ENCODE measurements at places on chromosomes 2 and 18. TPM values are rescaled to one million over a fixed set of nuclear protein-coding genes. Genes with fewer than 3 reads are reported as not detected.

Gene TMEM182
- total RNA-seq = 75.4 TPM

Gene CERKL
- total RNA-seq = not detected

Gene FSIP2
- total RNA-seq = 0.28 TPM

Gene BMP10
- 5,642 TPM for total RNA-seq

Gene PLA2R1
- total RNA-seq = 2.8 TPM

Gene SERPINB4
- total RNA-seq = not detected

Gene CHN1
- total RNA-seq = 9.3 TPM

Gene DHRS9
- 31.4 TPM for total RNA-seq

Gene RGPD4
- total RNA-seq = 0.26 TPM

Gene ADAM23
- total RNA-seq = 7.6 TPM

Gene NCK2
- total RNA-seq = 31.7 TPM

Gene MAP3K20
- 223 TPM for total RNA-seq

DNA sequence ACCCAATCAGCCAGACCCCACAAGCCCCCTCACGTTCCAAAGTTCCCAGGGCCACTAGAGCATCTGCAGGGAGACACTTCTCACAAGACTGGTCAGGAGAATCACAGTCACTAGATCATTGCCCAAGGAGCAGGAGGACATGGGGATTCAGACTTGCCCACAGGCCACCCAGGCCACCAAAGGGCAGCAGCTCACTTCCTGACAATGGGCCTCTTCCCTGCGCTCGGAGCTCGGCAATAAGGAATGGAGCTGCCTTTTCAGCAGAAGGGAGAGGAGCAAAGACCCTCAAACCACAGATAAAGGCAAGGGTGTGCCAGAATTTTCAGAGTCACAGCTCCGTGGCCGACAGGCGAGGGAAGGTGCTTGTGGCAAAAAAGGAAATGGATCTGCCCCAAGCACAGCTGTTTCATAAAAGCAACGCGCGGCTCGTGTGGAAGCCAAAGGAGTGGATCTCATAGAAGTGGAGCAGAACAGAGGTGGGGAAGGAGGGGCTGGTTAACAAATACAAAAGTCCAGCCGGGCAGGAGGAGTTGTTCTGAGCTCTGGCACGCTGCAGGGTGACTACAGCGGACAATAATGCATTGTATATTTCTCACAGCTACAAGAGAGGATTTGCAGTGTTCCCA, 72.1 kb downstream of the EDAR start:
- peak; percentile 55 for DNase-seq

GRCh38 chr18:48074929-48075706, 144.7 kb upstream of the SMAD2 start:
- no peak for DNase-seq

GRCh38 chr18:49321797-49322461, 138.5 kb downstream of the DYM start:
- DNase-seq = no peak

DNA sequence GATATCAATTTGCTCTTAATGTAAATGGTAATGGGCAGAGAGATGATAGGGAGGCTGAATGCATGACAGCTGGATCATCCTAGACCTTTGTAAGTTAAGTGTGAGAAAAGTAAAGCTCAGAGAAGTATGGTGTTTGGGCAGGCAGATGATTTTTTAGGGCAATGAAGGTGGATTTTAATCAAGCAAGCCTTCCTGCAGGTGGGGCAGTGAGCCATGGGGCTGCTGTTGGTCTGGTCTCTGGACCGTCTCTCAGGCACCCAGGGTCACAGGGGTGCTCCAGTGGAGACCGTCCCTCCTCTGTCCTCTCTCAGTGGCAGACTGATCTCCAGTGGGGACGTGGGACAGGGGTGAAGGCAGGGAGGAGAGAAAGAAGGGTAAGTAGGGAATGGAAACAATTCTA, 69.8 kb upstream of the STK17B start:
- no peak for DNase-seq

GRCh38 chr2:13240789-13241487, 524.2 kb downstream of the TRIB2 start:
- DNase-seq = no peak

DNA sequence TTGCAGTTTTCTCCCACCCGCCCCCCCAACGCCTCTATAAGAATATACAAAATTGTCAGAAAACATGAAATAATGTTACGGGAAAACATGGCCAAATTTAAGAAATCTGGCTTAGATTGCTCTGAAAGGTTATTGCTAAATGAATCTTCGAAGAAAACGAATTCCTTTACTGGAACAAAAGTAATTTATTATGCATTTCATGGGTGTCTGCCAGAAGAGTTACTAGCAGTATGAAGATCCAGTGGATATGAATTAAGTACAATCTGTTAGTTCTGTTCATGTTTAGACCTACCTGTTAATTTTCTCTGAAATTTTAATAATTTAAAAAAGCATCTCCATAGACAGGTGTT, 21.9 kb downstream of the GATA6 start:
- no peak for DNase-seq

DNA sequence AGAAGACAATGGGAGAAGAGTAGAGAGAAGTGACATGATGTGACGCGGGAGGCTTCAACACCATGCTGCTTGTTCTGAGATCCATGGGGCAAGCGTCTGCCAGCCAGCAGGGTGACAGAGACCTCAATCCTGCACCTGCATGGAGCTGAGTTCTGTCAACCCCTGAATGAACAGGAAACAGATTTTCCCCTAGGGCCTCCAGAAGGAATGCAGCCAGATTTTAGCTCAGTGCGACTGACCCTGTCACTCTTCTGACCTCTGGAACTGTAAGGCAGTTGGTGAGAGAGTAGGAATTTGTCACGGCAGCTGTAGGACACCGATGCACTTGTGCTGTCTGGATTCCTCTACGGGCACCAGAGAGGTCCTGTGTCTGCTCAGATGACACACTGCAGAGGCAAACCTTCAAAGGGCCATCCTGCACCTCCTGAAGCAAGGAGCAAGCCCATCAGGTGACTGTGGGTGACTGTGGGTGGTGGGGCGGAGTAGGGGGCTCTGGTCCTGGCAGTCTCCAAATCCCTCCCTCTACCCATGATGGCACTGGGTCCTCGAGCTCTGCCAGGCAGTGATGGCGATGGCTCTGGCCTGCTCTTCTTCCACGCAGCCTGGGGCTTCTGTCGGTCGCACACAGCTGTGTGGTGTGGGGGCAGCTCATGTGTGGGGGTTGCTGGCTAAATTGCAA, 194.3 kb upstream of the TWIST2 start:
- peak; percentile 43 for DNase-seq

GRCh38 chr18:22223254-22223964, 54.0 kb downstream of the GATA6 start:
- peak; percentile 96 for DNase-seq

DNA sequence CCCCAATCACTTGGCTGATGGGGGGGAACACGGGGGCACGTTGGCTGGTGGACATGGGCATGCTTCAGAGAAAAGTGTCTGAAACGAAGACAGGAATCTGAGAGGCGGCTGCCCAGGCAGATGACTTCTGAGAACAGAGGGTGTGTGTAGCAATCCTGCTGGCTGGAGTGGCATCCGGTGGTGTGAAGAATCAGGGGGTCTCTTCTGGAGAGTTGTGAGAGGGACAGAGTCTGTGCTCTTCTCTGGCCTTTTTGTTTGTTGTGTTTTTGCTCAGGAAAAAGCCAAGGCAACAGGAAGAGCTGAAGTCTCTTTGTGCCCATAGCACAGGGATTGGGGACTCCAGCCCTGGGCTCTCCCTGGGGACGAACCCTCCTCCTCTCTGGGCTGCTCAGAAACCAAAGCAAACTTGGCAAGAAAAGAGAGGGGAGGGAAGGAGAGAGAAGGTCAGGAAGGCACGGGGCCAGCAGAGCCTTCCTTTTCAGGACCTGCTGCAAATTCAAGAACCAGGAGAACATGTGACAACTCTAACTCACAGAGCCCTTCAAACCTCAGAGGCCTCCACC, 97.0 kb upstream of the SMAD2 start:
- no peak for DNase-seq

DNA sequence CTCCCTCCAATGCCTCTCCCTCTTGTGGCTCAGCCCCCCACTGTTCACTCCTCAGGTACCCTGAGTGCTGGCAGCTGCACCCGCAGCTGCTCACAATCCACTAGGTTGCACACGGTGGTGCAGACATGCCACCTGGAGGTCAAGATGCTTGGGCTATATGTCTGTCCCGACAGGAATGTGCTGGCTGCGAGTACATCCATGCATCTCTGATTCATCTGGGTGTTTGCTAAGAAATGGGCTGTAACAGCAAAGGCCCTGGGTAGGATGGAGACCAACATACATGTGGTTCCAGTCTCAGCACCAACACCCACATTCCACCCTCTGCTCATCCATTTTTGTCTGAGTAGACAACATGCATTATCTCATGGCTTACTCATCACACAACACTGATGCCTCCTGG, 31.3 kb downstream of the ANKMY1 start:
- no peak for DNase-seq

GRCh38 chr2:62415518-62415917, 90.5 kb downstream of the TMEM17 start:
- DNase-seq = no peak

DNA sequence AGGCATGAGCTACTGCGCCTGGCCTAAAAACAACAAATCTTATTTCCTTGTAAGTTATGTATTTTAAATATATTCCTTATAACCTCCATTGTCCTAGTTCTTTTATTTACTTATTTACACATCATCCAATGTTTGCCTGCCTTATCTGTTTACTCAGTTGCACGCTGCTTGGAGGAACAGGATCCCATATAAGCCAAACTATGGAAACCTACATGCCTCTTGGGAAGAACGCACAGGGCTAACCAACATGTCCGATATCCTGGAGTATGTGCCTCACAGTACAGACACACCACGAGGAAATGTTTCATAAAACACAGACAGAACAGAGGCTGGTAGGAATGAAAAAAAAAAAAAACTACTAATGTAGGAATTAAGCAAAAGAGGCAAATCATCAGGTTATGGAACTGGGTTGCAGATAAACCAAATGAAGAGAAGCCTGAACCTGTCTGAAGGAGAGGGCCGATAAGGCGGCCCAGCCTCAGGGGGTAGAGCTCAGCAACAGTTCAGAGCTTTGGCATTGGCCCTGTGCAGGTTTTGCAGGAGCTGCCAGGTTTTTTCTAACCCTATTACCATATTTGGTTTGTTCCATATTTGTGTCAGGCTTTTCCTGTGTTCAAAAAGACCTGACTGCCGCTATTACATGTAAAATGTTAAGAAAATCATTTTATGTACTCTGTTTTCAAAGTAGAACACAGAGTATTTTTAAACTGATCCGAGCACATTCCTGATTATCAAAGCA, 19.9 kb upstream of the SP3 start:
- DNase-seq = no peak

DNA sequence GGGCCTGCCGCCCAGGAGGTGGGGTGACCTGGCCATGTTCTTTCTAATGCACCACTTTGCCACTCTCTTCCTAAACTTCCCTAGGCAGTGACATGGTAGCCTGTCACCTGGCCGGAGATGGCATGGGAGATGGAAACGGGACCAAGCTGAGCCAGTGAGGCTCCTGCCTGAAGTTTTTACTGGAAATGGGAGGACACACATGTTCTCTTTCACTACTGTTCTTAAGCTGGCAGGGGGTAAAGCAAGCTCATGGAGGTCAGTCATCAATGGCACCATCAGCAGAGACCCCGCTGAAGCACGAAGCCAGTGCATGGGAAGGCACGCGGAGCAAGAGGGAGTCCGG, 50.7 kb downstream of the ATIC start:
- no peak for DNase-seq

DNA sequence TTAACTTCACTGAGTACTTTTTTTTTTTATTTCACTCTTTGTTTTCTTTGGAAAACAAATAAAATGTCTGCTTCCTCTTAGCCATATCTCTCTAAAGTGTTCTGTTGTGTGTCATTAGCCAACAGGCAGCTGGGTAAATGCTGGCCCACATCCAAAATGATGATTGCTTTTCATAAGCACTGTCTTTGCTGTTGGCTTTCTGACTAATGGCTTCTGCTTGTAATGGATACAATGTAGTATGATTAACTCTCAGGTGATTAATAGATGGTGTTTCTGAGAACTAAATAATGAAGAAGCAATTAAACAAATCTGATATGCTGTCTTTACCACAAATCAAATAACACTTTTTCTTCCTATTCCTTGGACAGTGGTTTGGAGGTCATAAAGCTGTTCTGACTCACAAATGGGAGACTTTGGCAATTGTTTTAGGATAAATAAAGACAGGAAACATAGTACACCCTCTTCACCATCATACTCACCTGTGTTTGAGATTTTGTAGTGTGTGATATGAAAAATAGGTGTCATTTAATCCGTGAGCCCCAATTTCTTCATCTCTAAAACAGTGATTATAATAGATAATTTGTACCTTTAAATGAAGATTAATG, 888.4 kb downstream of the TSN start:
- DNase-seq = no peak

DNA sequence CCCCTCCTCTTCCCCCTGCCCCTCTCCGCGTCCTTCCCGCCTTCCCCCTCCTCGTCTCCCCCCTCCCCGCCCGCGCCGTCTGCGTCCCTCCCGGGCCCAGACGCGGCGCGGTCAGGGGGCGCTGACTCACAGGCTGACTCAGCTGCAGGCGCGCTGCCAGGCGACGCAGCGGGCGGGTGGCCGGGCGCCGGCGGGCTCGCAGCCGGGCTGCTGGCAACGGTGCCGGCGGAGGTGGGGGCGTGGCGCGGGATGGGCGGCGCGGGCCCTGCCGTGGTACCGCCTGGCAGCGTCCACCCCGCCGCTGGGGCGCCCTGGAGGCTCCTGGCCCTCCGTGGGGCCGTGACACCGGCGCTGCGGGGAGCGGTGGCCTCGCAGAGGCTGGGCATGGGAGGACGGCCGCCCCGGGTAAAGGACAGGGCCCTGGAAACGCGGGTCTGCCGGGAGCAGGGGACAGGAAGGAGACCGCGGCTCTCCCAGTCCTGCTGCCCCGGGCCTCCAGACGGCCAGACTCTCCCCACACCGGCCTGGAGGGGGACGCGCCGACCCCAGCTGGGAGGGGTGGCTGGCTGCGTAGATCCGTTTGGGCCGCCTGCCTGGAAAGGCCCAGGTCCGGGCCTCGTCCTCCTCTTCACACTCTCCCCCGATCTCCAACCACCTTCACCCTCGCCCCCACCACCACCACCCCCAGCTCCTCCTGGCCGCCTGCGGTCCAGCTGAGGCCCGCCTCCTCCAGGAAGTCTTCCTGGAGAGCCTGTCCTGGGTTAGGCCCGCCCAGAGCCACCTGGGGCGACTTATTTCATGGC, 10.0 kb upstream of the PROC start:
- peak; percentile 87 for DNase-seq

GRCh38 chr2:12741380-12741779, 24.6 kb downstream of the TRIB2 start:
- DNase-seq = no peak

GRCh38 chr2:5360081-5360480, 332.1 kb upstream of the SOX11 start:
- no peak for DNase-seq

DNA sequence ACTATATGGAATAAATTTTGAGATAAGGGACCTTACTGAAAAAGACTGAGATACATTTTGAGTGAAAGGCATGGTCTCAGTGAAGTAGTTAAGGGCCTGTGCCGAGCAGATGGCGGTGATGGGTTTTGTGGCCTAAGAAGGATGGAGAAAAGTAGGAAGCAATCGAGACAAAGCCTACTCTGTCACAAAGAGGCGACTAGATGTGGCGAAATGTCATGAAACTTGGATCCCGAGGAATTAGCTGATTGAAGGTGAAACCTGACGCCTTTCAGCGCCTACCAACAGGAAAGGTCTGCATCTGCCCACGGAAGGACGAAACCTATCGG, 558 bp upstream of the CEP192 start:
- DNase-seq = no peak

- DNase-seq = no peak
These were observed 76.2 kb downstream of the SATB2 start for GRCh38 chr2:199381531-199381930.

GRCh38 chr2:85675427-85675826, 7.4 kb upstream of the SFTPB start:
- DNase-seq = no peak

GRCh38 chr2:112811841-112812306, 24.7 kb downstream of the IL1B start:
- DNase-seq = no peak

Data from right atrium auricular region (tissue), 2 donors.